ENCODE measurements at places on chromosomes 1 and 21. TPM values are rescaled to one million over a fixed set of nuclear protein-coding genes. Genes with fewer than 3 reads are reported as not detected.

DYNLT4 gene
- not detected for total RNA-seq

CHIT1 gene
- not detected for total RNA-seq

DNA sequence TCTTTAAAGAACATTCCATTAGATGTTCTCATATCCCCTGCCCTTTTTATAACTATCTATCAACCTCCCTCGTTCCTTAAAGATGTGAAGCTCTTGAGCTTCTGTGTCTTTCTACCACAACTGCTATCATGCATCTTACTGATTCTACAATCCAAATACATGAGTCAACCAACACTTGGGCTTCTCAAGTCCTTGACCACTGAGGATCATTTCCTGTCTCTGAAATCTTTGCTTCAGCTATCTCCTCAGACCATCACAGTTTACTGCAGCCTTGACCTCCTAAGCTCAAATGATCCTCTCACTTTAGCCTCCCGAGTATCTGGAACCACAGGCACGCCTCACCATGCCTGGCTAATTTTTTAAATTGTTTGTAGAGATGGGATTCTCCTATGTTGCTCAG, 75.2 kb downstream of the FMO4 start:
- no peak for DNase-seq

- DNase-seq: no peak
Observed at GRCh38 chr1:166692346-166692745, 146.9 kb upstream of the POGK start.

DNA sequence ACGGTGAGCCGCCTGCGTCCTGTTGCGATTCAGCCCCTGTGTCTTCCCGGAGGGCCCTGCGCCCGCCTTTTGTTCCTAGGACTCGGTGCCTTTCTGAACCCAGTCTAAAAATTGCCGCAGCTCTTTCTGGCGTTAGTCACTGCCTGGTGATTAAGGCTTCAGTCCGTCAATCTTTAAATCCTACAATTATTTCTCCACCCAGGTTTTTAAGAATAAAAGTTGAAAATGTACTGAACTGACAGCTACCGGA, 16.2 kb upstream of the PDXK start:
- DNase-seq: no peak

GRCh38 chr1:16013220-16013907, 4.5 kb downstream of the HSPB7 start:
- peak; percentile 87 for DNase-seq

DNA sequence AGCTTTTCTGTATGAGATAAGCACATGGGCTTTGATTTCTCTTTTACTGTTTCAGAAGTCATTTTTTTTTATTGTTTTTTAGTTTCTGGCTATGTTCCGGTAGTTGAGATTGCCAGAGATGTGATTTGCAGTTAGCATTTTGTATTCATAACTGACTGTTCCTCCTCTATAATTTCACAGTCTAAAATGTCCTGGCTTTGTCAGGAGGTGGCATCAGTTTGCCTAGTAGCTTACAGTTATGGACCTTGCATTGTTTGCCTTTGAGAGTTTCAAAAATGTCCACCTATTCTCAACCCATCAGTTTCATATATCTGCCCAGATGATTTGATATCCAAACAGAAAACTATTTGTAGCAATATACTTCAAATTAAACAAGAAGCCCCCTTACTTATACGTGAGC, 39.5 kb upstream of the ST6GALNAC3 start:
- no peak for DNase-seq

- no peak for DNase-seq
Observed at GRCh38 chr1:161935264-161935663, 88.4 kb downstream of the OLFML2B start.

DNA sequence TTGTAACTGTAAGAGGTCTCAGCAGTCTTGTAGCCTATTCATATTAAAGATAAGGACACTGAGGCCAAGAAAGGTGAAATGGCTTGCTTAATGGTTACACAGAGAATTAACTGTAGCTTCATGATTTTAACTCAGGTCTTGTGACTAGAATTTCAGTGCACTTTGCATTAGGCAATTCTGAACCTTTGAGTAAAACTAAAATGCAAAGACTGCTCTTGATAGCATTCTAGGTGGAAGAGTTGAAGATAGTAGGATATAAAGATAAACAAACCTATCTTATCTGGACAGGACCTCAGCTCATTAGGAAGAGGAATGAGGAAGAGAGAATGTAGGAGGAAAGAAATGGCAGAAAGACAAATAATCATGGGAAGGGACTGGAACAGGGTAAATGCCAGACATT, 68.6 kb upstream of the RGL1 start:
- DNase-seq: no peak

DNA sequence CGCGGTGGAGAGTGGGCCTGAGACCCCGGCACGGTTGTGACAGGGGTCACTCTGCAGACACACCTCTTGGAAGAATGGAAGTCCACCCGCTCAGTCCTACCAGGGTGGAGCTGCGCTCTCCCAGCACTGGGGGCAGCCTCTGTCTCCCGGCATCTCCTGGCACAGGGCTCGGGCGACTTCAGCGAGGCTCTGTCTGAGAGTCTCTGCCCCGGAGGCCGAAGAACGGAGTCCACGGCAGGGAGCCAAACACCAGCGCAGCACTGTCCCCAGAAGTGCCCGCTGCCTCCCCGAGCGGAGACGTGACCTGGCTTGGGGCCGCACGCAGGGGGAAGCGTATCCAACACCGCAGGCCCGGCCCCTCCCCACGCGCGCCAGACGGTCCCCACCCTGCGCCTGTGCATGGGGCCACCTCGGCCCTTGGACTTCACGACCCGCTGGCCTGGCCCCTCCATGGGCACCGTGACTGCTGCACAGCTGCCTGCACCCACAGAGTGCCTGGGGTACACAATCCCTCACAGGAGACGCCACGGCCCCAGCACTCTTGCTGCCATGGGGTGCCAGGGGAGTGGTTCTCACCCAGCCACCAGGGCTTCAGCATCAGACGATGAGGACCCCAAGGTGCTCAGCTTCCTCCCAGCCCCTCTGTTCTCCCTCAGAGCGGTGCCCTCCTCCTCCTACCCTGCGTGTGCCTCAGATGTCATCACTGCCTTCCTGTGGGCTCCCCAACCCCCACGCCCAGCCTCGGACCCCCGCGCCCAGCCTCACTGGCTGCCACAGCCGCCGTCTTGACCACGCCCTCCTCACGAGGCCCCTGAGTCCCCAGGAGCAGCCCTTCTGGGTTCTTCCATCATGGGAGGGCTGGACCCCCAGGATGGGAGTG, 14.9 kb upstream of the RNF223 start:
- DNase-seq: peak; percentile 91

DNA sequence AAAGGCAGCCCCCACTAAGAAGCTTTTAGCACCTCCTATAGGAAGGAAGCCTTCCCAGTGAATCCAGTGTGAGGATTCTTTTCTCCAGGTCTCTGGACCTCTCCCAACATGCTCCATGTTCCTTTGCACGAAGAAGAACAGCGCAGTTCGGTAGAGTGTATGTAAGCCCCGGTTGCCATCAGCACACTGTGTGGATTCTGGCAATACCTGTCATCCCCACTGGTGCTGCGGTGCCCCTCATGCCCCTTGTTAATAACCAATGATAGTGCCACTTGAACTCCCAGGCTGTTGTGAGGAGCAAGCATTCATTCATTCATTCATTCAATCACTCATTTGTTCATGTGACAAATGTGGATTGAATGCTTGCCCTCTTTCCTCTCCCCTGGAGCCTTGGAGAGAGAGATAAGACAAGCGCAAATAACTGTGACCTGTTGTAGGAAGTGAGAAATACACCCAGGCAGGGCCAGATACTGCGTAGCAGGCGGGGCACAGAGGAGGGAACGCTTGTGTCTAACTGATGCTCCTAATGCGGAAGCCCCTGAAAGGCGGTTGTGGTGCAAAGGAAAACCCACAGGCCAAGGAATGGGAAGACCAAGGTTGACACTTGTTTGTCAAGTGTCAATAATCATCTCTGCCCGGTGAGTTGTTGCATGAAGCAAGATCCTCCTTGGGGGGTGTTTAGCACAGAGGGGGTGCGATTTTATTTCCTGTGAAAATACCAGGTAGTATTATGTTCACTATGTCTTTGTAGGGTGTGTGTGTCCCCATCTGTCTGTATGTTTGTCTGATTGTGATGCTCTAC, 9.8 kb downstream of the LGR6 start:
- DNase-seq: no peak

DNA sequence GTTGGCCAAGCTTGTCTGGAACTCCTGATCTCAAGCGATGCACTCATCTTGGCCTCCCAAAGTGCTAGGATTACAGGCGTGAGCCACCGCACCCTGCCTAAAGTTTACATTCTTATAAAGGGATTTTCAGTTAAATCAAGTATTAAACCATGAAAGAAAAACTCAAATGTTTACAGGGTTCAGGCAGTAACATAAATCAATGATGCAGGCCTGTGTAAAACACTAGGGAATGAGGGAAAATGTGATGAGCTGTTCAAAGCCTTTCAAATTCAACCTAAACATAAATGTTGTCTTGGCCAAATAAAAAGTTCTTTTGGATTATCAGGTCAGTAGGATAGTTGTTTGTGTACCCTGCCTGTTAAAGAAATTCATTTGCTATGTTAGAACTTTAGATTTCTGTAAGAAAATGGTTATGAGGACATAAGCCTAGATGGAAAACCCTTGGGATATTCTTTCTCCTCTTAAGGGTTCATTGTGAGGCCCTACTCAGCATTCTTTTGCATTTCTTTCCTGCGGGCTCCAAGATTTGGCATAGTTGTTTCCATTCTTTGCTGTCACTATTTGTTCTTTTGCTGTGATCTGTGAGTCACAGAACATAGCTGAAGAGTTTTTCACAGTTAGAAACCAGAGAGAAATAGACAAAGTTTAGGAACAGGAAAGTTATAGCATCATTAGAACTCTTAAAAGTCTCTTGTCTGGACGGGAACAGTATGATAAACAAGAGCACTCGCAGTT, 8.9 kb upstream of the ZRANB2 start:
- DNase-seq: no peak

PLA2G5 gene
- not detected for total RNA-seq

DNA sequence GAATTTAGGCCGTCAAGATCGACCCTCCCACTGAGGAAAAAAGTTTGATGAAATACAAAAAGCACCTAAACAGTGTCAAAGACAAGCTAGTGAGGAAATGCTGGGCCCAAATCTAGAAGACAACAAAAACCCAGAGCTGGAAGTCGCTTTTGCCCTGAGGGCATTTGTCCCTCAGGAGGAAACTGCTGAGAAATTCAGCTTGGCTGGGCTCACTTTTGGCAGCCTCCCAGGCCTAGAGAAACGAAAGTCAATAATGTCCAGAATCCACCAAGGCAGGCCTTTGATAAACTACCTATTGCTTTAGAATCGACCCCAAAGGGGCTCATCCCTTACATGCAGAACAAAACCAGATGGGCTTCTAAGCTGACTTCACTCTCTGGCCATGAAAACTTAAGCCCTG, 38.9 kb downstream of the SYT2 start:
- no peak for DNase-seq

DNA sequence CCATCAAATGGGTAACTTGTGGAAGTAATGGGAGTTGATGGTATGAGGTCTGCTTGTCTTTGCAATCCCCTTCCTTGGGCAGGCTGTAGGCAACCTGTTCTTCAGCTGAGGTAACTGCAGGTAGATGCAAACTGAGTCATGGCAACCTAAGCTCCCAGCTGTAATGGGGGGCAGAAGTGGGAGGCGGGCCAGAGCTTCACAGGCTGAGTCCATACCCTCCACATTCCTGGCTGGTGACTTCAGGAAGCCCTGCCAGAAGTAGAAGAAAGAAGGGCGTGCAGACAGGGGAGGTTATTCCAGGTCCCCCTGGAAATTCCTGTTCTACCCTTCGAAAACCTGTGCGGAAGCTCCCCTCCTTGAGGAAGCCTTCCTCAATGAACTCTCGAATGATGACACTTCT, 44.9 kb downstream of the ARHGEF11 start:
- no peak for DNase-seq

DCDC2B gene
- total RNA-seq: not detected

DNA sequence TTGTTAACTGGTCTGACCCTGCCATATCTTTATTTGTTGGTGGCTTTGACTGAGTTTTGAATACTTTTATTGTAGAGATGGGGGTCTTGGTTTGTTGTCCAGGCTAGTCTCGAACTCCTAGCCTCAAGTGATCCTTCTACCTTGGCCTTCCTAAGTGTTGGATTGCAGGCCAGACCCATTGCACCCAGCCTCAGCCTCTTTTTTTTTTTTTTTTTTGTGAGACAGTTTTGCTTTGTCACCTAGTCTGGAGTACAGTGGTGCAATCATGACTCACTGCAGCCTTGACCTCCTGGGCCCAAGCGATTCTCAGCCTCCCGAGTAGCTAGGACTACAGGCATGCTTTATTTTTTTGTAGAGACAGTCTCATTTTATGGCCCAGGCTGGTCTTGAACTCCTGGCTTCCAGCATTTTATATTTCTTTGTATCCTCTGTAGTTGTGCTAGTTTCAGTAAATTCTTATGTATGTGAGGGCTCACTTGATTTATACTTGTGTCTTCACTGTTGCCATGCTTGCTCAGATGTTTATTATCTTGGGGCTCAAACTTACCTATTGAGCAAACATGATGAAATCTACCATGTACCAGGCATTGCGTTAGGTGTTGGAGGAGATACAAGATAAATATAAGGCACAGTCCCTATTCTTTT, 24.1 kb downstream of the THRAP3 start:
- no peak for DNase-seq

- no peak for DNase-seq
Observed at GRCh38 chr1:180905927-180906326, 6.8 kb upstream of the KIAA1614 start.

DNA sequence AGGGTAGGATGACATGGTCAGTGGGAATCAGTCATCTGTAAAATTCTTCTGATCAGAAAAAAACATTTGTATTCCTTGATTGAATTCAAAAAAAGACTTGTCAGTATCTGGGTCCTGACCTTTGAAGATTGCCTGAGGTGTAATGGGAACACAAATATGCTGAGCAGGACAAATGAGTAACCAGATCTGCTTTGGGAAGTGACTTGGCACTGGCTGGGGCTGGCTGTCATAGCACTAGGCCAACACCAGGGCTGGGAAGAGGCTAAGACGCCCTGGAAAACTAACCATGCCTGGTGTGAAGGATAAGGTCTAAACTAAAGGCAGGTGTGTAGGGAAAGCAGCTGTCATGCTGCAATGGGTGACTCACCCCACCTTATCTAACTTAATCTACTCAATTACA, 452.9 kb upstream of the BEND5 start:
- DNase-seq: no peak

All from chondrocyte (in vitro differentiated cells).